ENCODE measurements at places on chromosomes 2 and 18.

- DNase-seq, result no peak
Measured at GRCh38 chr2:60998628-60999545, 18.6 kb upstream of the PEX13 start.

GRCh38 chr18:60892441-60892840 is 440.8 kb upstream of the CDH20 start:
- no peak for DNase-seq

- DNase-seq, result no peak
Measured at GRCh38 chr2:162256591-162256991, 13.3 kb upstream of the FAP start.

DNA sequence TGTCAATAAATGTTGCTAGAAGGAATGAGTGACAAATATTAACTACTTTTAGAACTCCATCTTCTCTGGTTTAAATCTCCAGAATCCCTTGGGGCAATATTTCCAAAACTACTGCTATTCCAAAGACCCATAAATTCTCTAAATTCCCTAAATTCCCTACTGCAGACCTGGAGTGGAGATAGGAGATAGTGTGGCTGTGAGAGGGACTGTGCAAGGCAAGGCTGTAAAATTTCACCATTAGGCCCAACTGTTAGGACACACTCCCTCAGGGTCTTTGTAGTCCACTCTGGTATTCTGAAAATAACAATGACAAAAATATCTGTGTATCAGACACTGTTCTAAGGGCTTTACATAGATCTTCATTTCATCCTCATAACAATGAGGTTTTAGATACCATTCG is 67.9 kb downstream of the MYL12B start:
- no peak for DNase-seq

DNA sequence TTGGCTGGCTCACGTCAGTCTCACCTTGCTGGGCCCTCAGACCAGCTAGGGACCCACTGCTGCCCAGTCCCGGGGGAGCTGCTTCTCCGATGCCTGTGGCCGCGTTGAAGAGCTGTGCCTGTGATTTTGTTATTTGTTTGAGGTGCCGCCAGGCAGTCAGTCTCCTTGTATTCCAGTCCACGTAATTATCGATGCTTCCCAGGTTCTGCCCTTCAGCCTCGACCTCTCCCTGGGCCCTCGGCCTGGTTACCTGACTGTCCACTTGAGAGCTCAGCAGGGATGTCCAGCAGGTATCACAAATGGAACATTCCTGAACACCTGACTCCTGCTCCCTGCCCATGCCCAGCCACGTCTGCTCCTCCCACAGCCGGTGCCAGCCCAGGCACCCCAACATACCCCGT is 195.9 kb upstream of the HS6ST1 start:
- no peak for DNase-seq

GRCh38 chr2:115771516-115771915 is 1329.1 kb downstream of the DPP10 start:
- no peak for DNase-seq

DNA sequence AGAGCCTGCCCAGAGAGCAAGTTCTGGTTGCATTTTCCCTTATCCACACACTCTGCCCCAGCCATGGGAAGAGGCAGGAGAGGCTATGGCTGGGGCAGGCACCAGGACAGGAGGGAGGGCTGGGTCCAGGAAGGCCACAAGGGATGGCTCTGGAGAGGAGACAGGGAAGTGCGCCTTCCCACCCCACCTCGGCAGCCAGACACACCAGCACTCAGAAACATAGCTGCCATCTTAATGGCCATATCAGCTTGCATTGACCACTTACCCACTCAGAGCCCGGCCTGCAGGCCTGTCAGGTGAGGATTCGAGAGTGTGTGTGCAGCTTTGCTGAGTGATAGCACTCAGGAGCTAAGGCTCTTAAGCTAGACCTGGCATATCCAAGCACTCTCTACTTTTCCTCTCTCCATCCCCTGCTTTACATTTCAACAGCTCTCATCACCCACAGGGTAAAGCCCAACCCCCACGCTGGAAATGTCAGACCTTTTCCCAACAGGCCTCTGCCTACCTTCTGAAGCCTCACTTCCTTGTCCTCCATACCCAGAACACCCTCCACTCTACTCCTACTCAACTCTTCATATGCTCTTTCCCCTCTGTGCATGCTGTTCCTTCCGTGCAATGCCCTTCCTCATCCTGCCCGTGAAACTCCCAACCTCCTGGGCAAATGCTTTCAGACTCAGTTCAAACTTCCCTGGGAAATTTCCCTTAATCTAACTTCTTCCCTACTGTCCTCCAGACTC is 147.9 kb downstream of the TNS1 start:
- no peak for DNase-seq

GRCh38 chr2:49004036-49004626 is 150.2 kb downstream of the FSHR start:
- DNase-seq, result no peak

Measured in stimulated activated CD4-positive, alpha-beta T cell treated with anti-CD3 and anti-CD28 coated beads, Interleukin-15, amount 100 ng/mL, for 1 hour (primary cell).